ENCODE measurements at places on chromosomes 5 and 9.

DNA sequence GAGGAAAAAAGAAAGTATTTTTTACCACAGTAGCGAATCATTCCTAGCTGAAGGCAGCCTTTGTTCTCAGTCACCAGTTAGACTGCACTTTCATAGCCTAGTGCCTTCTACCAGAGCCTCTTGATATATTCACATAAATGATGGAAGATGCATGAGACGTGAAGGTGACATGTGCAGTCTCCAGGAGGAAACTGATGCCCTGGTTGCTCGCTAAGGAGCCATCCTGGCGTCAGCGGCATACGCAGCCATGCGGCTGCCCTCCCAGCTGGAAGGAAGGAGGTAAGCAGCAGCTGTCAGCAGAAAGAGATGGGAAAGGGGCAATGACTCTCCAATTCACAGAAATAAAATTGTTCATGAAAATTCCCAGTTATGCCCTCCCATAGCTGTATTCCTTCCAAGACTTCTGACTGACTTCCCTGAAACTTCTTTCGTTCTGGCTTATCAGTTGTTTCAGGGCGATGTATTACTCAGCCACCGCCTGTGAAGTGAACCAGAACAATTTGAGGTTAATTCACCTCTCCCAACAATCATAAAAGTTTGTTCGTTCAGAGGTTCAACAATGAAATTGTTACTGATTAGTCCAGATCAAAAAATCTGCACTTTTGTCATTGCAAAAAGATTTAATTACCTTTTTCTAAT lies 331.2 kb downstream of the NR2F1-AS1 start:
- peak; percentile 37 for DNase-seq

- no peak for DNase-seq
These were observed 200.4 kb downstream of the MED10 start for GRCh38 chr5:6177926-6178325.

GRCh38 chr5:136425921-136426320 lies 60.6 kb upstream of the TRPC7 start:
- no peak for DNase-seq

- DNase-seq, result no peak
These were observed 217.0 kb downstream of the PCSK5 start for GRCh38 chr9:76107482-76107881.

DNA sequence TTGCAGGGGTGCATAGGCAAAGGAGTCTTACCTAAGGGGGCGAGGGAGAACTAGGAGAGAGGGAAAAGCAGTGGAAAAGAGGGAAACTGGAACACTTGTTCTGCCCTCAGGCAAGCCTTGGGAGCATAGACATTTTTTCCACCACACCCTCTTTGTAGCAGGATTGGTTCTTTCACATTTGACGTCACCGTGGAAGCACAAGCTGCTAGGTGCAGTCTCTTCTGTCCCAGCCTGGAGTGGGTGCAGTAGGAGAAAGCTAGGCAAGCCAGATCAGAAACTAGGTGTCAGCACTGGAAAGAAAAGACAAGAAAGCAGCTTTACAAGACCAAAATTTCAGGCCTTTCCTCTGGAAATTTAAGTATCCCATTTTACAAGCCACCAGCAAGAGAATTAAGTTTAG lies 440.4 kb downstream of the EFNA5 start:
- no peak for DNase-seq

DNA sequence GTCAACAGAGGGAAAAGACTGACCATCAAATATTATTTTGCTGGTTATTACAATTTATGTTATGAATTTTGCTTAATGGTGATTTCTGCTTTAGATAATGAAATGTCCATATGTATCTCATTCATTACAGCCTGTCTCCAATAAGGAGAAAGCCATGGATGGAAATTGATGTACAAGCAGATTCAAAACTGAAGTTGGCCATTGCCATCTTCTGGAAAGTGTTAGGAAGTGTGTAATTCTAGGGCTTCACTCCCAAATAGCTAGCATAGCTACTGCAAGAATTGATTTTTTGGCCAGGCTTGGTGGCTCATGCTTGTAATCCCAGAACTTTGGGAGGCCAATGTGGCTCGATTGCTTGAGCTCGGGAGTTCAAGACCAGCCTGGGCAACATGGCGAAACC lies 45.8 kb downstream of the DYNC2I2 start:
- DNase-seq, result no peak

- no peak for DNase-seq
These were observed 1074.2 kb upstream of the WWC1 start for GRCh38 chr5:167217097-167217743.

- DNase-seq, result no peak
These were observed 20.4 kb upstream of the SELENOP start for GRCh38 chr5:42832060-42832459.

DNA sequence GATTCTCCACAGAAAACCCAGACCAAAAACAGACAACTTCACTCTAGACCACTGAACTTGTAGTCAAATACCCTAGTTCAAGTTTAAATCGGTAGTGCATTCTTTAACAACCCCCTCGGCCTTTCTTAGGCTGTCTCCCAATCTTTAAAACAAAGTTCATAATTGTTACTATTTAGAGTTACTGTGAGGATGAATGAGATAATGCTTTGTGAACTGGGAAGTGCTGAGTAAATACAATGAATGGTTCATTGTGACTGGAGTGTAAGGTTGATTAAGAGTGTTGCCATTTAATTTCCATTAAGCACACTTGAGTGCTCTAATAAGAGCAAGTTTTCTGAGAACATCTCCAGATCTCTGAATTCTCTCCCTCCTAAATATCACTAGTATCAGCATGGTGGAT lies 228.8 kb upstream of the PIK3R1 start:
- no peak for DNase-seq

- no peak for DNase-seq
These were observed 22.2 kb downstream of the ITGA1 start for GRCh38 chr5:52809884-52810283.

GRCh38 chr5:72608297-72608696 lies 101.1 kb upstream of the ZNF366 start:
- peak; percentile 69 for DNase-seq

- DNase-seq, result no peak
These were observed 216.2 kb upstream of the ACTBL2 start for GRCh38 chr5:57698802-57699201.

Data from NCI-H1694 (cell line).